Adrenal gland (tissue), 19 donors: ENCODE measurements at places on chromosomes 2 and 18. TPM values are rescaled to one million over a fixed set of nuclear protein-coding genes. Genes with fewer than 3 reads are reported as not detected.

Gene CYBRD1
- total RNA-seq = 236 TPM

Gene GRHL1
- total RNA-seq = not detected

Gene RUFY4
- 0.26 TPM for total RNA-seq

Gene DSG1
- not detected for total RNA-seq

Gene VIT
- 1.6 TPM for total RNA-seq

Gene ADD2
- total RNA-seq = 2.2 TPM

Gene CSRNP3
- 10.0 TPM for total RNA-seq

Gene HOXD8
- total RNA-seq = 31.8 TPM

GRCh38 chr2:232377841-232378734 lies 463 bp upstream of the ALPP start:
- H3K27me3 ChIP-seq = peaks cover 9% of the 10 kb centered on the region
- no peaks in the 10 kb centered on the region for H3K36me3 ChIP-seq

DNA sequence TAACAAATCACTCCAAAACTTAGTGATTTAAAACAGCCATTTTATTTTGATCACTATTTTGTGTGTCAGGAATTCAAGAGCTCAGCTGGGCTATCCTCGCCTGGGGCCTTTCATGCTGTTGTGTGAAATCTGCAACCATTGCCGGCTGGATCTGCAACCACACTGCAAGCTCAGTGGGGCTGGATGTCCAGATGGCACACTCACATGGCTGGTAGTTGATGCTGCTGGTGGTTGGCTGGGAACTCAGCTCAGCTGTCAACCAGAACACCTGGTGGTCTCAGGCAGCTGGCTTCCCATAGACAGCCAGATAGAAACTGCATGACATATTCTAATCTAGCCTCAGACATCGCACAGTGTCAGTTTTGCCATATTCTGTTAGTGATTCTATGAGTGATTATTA lies 30.6 kb upstream of the AP1S3 start:
- H3K27ac ChIP-seq = no peak overlapping the region
- no peaks in the 10 kb centered on the region for H3K27me3 ChIP-seq
- H3K4me3 ChIP-seq = no peak overlapping the region
- DNase-seq = no peak
- H3K36me3 ChIP-seq = no peaks in the 10 kb centered on the region

- peak overlapping the region; percentile 97 for H3K27ac ChIP-seq
- H3K4me3 ChIP-seq = peak overlapping the region; percentile 23
- DNase-seq = peak; percentile 99
- H3K4me1 ChIP-seq = peaks cover 25% of the 10 kb centered on the region
- H3K36me3 ChIP-seq = no peaks in the 10 kb centered on the region
Measured at GRCh38 chr2:113240150-113240914, 38.4 kb downstream of the PAX8 start.

DNA sequence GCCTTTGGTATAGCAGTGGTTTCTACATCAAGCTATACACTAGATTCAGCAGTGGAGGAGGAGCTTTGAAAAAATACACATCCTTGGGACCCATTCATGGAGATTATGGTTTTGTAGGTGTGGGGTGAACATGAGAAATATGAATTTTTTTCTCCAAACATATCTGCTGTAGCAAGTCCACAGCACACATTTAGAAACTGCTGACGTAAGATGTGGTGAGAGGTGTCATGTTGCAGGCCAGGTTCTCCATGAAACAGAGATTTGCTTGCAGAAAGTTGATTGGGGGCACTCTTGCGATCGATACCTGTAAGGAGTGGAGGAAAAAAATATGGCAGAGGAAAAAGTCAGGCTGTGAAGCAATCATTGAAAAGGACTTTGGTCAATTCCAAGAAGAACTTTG lies 67.9 kb downstream of the FASTKD2 start:
- no peak overlapping the region for H3K27ac ChIP-seq
- no peak overlapping the region for H3K4me3 ChIP-seq
- no peak for DNase-seq
- H3K36me3 ChIP-seq = no peaks in the 10 kb centered on the region
- H3K27me3 ChIP-seq = no peaks in the 10 kb centered on the region

DNA sequence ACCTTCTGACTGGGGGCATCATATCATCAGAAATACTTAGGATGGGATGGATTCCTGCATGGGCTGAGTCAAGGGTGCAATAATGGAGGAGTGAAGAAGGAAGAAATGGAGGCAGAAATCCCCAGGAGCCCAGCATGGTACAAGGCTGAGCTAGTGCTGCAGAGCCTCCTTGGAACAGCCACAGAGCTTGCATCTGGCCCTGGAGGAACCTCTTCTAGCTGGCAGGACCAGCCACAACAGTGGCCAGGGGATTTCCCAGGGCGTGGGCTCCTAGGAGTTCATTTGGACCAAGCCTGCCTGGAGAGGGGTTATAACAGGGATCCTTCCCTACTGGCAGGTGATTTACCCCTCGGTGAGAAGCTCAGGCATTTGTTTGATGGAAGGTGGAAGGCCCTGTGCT lies 4.7 kb upstream of the IL37 start:
- no peak overlapping the region for H3K4me3 ChIP-seq
- H3K36me3 ChIP-seq = no peaks in the 10 kb centered on the region
- H3K4me1 ChIP-seq = no peaks in the 10 kb centered on the region
- H3K27ac ChIP-seq = no peak overlapping the region
- DNase-seq = no peak
- no peaks in the 10 kb centered on the region for H3K27me3 ChIP-seq

DNA sequence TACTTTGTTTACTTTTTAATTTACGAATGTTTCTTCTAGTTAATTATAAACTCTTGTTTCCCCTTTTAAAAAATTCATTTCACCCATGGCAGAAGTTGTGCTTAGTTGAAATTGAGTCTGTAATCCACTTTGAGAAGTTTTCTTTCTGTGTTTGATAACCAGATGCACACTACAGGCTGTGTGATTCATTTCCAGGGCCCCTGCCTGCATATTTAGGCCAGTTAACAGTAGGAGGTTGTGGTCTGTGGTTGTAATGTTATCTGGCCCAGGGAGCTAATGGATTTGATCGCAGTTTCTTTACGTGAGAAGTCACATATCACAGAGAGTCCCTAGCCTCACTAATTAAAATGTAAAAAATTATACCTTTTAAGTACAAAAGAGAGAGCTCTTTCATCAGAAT lies 3.3 kb downstream of the CDH7 start:
- peaks cover 16% of the 10 kb centered on the region for H3K27me3 ChIP-seq
- H3K36me3 ChIP-seq = no peaks in the 10 kb centered on the region
- no peak overlapping the region for H3K4me3 ChIP-seq
- no peak overlapping the region for H3K27ac ChIP-seq
- DNase-seq = no peak
- H3K4me1 ChIP-seq = no peaks in the 10 kb centered on the region

DNA sequence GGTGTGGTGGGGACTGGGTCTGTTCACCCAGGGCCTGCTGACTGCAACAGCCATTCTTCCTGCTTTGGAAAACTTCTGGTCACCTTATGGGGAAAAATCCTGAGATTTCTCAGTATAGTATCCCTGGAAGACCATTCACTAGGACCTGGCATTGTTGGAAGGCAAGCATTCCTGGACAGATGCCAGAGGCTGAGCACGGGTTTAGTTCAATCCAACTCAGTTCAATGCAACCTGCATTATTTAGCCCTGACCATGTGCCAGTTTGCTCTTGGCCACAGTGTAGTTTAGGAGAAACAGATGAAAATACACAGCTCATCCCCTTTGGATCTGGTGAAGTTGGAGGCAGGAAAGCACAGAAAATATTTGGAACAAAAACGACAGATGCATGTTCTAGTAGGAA lies 95.9 kb downstream of the LPIN1 start:
- no peaks in the 10 kb centered on the region for H3K27me3 ChIP-seq
- peak; percentile 50 for DNase-seq

GRCh38 chr2:241933179-241933911 lies 63.8 kb downstream of the RTP5 start:
- no peak overlapping the region for H3K4me3 ChIP-seq
- no peaks in the 10 kb centered on the region for H3K36me3 ChIP-seq
- H3K27ac ChIP-seq = peak overlapping the region; percentile 84
- H3K4me1 ChIP-seq = no peaks in the 10 kb centered on the region
- no peak for DNase-seq

- H3K27ac ChIP-seq = no peak overlapping the region
- peaks cover 76% of the 10 kb centered on the region for H3K4me1 ChIP-seq
- H3K4me3 ChIP-seq = no peak overlapping the region
- no peaks in the 10 kb centered on the region for H3K27me3 ChIP-seq
- DNase-seq = no peak
- H3K36me3 ChIP-seq = peaks cover 19% of the 10 kb centered on the region
Measured at GRCh38 chr18:23458830-23459529, 5.9 kb downstream of the RIOK3 start.

- no peaks in the 10 kb centered on the region for H3K36me3 ChIP-seq
- DNase-seq = no peak
- no peaks in the 10 kb centered on the region for H3K4me1 ChIP-seq
- H3K27me3 ChIP-seq = no peaks in the 10 kb centered on the region
- H3K4me3 ChIP-seq = no peak overlapping the region
- H3K27ac ChIP-seq = no peak overlapping the region
Measured at GRCh38 chr2:240425697-240426096, 9.8 kb upstream of the GPC1 start.

DNA sequence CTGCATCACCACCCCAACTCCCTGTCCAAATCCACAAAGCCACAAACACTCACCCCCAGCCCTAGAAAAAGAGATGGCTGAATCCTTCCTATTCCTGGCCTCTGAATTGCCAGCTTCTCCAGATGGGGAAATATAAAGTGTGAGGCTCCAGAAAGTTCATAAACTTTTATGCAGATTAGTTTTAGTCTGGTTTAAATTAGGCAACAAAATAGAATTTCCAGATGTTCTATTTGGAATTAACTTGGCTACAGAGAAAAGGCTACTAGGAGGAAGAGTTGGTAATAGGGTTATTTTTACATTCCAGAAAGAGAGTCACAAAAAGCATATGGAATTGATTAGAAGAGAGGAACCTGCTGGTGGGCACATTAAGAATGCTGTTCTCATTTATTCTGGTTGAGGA lies 56.0 kb downstream of the EN1 start:
- H3K4me1 ChIP-seq = no peaks in the 10 kb centered on the region
- no peak for DNase-seq
- H3K36me3 ChIP-seq = no peaks in the 10 kb centered on the region
- no peak overlapping the region for H3K27ac ChIP-seq
- no peak overlapping the region for H3K4me3 ChIP-seq

- DNase-seq = no peak
- no peak overlapping the region for H3K27ac ChIP-seq
Measured at GRCh38 chr2:237389831-237390230, 24.1 kb downstream of the COL6A3 start.

- no peaks in the 10 kb centered on the region for H3K27me3 ChIP-seq
- no peak overlapping the region for H3K4me3 ChIP-seq
- no peaks in the 10 kb centered on the region for H3K4me1 ChIP-seq
Measured at GRCh38 chr2:164288235-164288634, 333.0 kb downstream of the GRB14 start.

DNA sequence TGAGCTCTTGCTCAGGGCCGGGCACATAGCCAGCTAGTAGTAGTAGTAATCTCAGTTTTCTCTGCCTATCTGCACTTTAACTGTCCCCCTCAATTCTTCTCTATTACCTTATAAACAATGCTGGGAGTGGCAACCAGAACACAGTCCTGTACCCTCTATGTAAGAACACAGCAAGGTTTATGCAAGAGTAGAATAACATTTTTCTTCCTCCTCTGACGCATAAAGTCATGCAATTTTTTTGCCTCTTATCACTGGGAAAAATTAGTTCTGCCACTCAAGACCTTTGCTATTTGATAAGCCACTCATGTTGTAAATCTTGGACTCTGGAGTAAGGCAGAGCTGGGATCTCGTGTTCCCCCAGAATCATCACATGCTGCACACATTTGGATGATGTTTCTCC lies 200.7 kb upstream of the SOX11 start:
- DNase-seq = no peak
- H3K27me3 ChIP-seq = no peaks in the 10 kb centered on the region
- no peaks in the 10 kb centered on the region for H3K4me1 ChIP-seq
- no peak overlapping the region for H3K27ac ChIP-seq

DNA sequence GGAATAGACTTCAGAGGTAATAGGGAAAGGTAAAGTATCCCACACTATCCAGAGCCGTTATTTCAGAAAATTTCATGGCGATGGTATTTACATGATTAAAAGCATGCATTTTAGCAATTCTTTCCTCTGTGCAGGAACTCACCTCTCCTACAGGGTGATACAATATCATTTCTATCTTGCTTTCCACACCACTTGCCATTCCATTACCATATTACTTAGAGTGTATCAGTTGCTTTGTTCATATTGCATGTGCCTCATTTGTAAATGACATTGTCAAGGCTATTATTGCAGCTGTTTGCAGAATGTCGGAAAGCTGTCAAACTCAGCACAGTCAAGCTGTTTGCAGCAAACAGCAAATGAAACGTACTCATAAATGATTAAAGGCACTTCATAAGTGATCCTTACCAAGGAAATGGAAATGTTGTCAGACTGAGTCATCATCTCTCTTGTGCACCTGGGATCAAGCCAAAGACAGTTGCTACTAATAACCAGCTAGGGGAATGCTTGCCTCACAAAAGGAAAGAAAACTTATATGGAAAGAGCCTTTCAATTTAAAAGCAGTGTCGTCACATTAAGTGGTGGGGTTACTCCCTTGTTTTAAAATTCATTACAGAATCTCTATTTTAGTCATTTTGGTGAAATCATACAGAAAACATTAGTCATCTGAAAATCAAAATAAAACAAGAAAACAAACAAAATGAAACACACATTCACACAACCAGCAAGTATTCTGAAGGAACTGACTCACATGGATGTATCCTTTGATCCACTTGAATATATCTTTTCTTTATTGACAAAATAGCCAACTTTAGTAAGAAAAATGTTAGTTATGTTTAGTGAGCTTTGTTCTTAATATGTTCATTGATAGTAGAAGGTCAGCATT lies 1064.1 kb upstream of the CNTNAP5 start:
- no peaks in the 10 kb centered on the region for H3K4me1 ChIP-seq
- H3K27ac ChIP-seq = no peak overlapping the region
- no peaks in the 10 kb centered on the region for H3K36me3 ChIP-seq
- DNase-seq = no peak
- no peak overlapping the region for H3K4me3 ChIP-seq

DNA sequence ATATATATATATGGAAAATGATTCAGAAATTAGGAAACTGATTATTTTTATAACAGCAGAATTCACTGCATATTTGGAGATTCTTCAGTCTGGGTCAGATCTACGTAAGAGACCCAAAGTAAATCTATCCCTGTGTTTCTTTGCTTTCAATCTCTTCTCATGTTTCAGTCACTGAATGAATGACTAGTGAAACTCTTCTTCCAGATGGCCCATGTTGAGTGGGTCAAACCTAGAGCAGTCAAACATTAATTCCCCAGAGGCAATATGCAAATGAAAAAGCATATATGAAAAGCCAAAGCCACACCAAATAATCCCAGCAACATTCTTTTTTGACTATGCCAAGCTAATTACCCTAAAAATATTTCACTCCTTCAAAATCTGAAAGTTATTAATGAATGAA lies 317.3 kb downstream of the RBM43 start:
- no peaks in the 10 kb centered on the region for H3K36me3 ChIP-seq
- H3K27ac ChIP-seq = no peak overlapping the region
- H3K4me1 ChIP-seq = no peaks in the 10 kb centered on the region

DNA sequence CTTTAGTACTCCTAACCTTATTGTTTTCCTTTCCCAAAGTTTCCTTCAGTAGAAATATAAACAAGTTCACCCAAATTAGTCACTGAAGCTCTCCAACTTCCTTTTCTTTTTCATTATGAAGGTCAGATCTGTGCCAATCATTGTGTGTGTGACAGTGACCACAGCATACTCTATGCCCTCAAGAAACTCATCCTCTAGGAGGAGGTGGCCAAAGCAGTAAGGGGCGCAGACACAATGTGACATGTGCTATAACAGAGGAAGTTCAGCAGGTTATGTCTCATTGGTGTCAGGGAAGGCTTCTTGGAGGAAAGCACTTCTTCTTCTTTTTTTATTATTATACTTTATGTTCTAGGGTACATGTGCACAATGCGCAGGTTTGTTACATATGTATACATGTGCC lies 60.0 kb upstream of the PSME4 start:
- H3K4me1 ChIP-seq = peaks cover 17% of the 10 kb centered on the region
- H3K4me3 ChIP-seq = no peak overlapping the region
- H3K27me3 ChIP-seq = no peaks in the 10 kb centered on the region
- no peak for DNase-seq
- no peaks in the 10 kb centered on the region for H3K36me3 ChIP-seq
